ENCODE measurements at places on chromosomes 12 and 14. TPM values are rescaled to one million over a fixed set of nuclear protein-coding genes. Genes with fewer than 3 reads are reported as not detected.

Gene TAC3
- total RNA-seq, result not detected

Gene CNTN1
- 1.8 TPM for total RNA-seq

Gene GPR65
- 0.07 TPM for total RNA-seq

Gene IL22
- total RNA-seq, result not detected

Measured in smooth muscle cell of the pulmonary artery (primary cell).